G401 (cell line): ENCODE measurements at places on chromosomes 7 and 10. TPM values are rescaled to one million over a fixed set of nuclear protein-coding genes. Genes with fewer than 3 reads are reported as not detected.

The AGMO gene
- not detected in 2 replicates for total RNA-seq

The MEST gene
- total RNA-seq, result 0.34 and 4.6 TPM in 2 replicates

- DNase-seq, result no peak
Observed at GRCh38 chr10:129438024-129438423, 29.0 kb upstream of the MGMT start.

DNA sequence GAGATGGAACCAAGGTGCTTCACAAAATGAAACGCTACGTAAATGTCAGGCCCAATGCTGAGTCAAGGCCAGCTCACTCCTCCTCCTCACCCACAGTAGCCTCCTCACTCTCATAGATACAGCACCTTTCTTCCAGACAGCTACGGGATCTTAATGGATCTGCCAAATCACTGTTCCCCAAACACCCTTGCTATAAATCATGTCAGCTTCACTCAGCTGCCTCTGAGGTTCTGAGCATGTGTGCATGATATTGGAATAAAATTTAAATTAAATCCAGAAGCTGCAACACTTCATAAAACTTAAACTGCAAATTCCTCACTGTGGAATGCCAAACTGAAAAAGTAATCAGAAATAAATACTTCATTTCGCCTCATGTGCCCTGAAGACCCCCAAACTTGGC, 14.7 kb upstream of the CPXM2 start:
- DNase-seq, result no peak

DNA sequence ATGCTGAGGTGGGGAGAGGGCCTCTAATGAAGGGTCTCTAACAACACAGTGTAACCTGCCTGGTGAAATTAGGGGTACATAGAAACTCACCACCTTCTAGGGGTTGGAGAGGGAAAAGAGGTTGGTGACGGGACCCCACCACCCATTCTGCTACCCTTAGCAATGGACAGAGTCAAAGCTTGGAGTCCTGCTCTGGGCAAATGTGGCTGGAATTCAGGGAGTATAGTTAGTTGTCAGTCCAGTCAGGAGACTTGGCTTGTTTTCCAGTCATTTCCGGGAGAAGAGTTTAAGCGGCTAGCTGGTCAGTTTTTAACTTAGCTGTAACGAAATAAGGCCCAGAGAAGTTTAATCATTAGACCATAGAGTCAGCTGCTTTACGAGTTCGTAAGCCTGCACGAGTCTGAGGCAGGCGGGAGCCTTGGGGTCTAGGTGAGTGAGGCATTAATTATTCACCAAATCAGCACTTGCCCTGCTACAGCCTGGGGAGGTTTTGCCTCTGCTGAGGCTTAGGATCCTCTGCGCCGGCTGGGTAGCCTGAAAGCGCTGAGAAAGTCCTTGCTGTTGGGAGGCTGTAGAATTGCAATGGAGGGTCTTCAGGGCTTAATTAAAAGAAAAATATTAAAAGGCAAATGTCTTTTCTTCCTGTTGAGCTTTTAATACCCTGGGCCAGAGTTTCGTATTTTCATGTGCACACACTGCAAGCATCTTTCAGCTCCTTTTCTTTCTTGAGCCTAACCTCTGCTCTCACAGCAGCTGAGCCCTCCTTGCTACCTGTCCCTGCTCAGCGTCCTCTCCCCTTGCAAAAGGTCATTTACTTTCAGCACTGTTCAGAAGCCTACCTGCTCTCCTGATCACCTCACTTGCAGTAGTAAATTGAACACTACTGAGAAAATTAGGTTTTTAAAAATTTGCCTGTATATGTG, 1.5 kb upstream of the LAMB1 start:
- peak; percentile 19 for DNase-seq

DNA sequence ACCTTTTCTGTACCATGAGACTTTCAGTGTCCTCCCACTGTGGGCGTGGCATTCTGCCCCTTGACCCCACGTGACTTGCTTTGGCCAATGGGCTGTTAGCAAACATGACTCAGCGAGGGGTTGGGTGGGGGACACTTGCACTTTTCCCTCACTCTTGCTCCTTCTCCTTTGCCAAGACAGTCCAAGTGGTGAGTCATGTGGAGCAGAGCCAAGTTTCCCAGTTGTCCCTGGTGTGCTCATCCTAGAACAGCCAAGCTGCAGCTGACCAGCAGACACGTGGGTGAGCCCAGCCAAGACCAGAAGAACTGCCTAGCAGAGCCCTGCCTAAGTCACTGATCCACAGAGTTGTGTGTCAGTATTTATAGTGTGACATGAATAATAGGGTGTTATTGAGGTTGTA, 82.8 kb upstream of the CPXM2 start:
- DNase-seq, result no peak

DNA sequence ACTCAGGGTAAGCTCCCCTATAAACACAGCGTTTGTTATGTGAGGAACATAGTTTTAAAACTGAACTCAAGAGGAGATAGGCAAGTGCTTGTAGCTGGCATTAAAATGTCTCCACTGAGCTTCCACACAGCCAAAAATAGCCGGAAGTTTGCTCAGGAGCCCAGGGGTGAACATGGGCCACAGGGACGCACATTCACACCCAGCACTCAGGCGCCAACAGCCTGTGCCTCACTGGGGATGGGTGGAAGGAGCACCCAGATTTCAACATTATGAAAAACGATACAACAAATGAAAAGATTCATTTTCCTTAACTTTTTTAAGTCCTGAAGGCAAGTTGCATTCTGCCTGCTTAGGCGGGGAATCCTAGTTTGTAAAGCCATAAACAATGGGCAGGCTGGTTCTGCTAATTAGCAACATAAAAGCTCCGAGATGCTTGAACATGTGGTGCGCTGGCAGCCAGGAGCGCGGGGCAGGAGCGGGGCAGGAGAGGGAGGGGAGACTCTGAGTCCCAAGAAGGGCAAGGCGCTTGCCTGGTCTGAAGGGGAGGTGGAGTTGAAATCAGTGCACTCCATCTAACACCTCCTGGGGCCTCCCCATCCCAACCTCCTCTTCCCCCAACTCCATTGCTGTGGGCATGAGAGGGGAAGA, 235.9 kb downstream of the COBL start:
- DNase-seq, result no peak

- DNase-seq, result no peak
Observed at GRCh38 chr10:70323138-70323696, 39.4 kb upstream of the NPFFR1 start.
